ENCODE measurements at places on chromosomes 6 and 20. TPM values are rescaled to one million over a fixed set of nuclear protein-coding genes. Genes with fewer than 3 reads are reported as not detected.

The GFOD1 gene
- 8.4 TPM for total RNA-seq

DNA sequence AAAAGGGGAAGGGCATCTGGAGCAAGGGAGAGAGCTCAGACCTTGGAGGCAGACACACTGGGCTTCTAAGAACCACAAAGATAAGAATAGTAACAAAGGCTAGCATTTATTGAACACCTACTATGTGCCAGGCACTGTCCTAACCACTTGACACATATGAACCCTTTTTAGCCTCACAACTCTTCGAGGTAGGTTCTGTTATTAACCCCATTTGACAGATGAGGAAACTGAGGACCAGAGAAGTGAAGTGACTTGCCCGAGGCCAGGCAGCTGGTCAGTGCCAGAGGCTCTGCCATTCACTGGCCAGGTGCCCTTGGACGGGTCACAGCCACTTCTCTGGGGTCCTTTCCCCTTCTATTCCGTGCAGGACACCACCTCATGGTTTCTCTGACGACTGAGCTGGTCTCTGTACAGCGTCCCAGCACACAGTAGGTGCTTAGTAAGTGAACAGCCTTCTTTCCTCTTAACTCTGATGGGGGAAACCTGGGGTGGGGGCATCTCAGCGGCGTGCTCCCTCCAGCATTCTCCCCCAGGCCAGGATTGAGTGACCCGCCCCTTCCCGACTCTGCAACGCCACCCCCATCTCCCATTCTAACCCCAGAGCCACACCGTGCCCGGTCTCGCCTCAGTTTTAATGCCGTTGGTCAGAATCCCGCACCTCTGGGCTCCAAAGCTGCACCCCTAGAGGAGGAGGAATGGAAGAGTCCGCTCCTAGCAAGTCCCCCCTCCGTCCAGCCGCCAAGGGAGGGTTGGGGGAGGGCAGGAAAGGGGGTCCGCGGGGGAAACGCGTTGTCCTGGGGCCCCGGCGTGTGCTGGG, 55.7 kb downstream of the CD40 start:
- DNase-seq = no peak
- H3K27me3 ChIP-seq = peaks cover 46% of the 10 kb centered on the region
- no peak overlapping the region for H3K4me3 ChIP-seq
- no peaks in the 10 kb centered on the region for H3K4me1 ChIP-seq
- H3K36me3 ChIP-seq = no peaks in the 10 kb centered on the region

GRCh38 chr6:17998003-17998402, 10.6 kb upstream of the KIF13A start:
- H3K36me3 ChIP-seq = no peaks in the 10 kb centered on the region
- H3K27me3 ChIP-seq = peaks cover 24% of the 10 kb centered on the region
- no peak for DNase-seq
- no peak overlapping the region for H3K4me3 ChIP-seq

- no peak for DNase-seq
- H3K27ac ChIP-seq = peak overlapping the region; percentile 73
- H3K4me3 ChIP-seq = peak overlapping the region; percentile 2
- peaks cover 2% of the 10 kb centered on the region for H3K36me3 ChIP-seq
- H3K27me3 ChIP-seq = no peaks in the 10 kb centered on the region
Measured at GRCh38 chr6:53464483-53464882, 80.4 kb downstream of the GCLC start.

- peaks cover 34% of the 10 kb centered on the region for H3K27me3 ChIP-seq
- no peaks in the 10 kb centered on the region for H3K4me1 ChIP-seq
- H3K36me3 ChIP-seq = no peaks in the 10 kb centered on the region
- H3K4me3 ChIP-seq = no peak overlapping the region
Measured at GRCh38 chr20:57065646-57066045, 200.8 kb downstream of the BMP7 start.

The C20orf141 gene
- not detected for total RNA-seq

The MYB gene
- 2.8 TPM for total RNA-seq

DNA sequence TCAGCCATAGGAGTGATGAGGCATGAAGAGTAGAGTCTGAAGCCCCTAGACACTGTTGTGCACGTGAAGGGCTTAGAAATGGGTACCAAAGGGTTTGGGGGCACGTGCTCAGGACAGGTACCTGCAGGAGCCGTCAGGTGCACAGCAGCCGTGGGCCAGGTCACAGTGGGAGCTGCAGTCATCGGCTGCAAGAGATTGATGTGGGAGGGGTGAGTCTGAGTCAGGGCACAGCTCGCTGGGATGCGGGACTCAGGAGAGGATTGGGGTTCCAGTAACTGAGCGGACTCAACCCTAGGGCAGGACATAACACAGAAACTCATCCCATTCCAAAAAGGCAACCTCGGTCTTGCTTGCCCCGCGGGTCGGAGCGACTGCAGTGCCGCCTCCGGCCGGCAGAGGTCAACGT, 1.1 kb downstream of the DLK2 start:
- H3K4me3 ChIP-seq = peak overlapping the region; percentile 85
- peaks cover 16% of the 10 kb centered on the region for H3K4me1 ChIP-seq
- H3K27me3 ChIP-seq = no peaks in the 10 kb centered on the region
- DNase-seq = no peak
- H3K27ac ChIP-seq = no peak overlapping the region

DNA sequence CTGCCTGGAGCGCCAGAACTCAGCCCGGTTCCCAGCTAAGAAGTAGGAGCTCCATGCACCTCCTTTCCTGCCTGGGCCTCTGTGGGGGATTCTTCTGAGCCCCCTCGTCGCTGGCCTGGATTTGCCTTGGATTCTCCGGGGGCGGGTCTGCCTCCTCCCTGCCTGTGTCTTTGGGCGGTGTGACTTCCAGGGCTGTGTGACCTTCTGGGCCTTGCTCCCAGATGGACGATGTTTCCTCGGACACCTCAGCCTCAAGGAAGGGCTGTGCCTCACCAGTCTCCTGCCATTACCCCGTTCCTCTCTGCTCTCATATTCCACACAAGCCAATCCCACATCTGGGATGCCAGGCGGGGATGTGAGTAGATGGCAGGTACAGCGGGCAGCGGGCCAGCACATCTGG, 76.8 kb downstream of the ERMARD start:
- no peak overlapping the region for H3K27ac ChIP-seq
- no peak overlapping the region for H3K4me3 ChIP-seq
- DNase-seq = no peak
- H3K4me1 ChIP-seq = no peaks in the 10 kb centered on the region
- peaks cover 49% of the 10 kb centered on the region for H3K27me3 ChIP-seq
- H3K36me3 ChIP-seq = no peaks in the 10 kb centered on the region

DNA sequence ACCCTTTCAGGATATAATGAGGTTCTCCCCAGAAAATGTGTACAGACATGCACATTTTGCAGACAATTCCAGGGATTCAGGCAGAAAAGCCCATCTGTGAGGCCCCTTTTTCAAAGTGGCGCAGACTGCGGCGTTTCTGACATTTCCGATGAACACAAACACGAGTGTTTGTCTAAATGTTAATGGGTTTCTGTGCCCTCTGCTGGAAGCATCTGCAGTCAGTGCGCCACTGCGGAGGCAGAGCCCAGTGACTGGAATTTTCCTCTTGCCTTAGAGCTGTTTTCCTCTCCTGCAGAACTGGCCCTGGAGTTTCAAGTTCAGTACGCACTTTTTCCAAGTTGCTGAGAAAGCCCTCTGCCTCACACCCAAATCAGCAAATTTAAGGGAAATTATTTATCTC, 15.3 kb downstream of the ANKRD60 start:
- DNase-seq = no peak
- peaks cover 4% of the 10 kb centered on the region for H3K4me1 ChIP-seq
- H3K36me3 ChIP-seq = no peaks in the 10 kb centered on the region
- H3K27ac ChIP-seq = no peak overlapping the region

- no peaks in the 10 kb centered on the region for H3K36me3 ChIP-seq
- no peaks in the 10 kb centered on the region for H3K27me3 ChIP-seq
- no peak overlapping the region for H3K4me3 ChIP-seq
- H3K4me1 ChIP-seq = peaks cover 17% of the 10 kb centered on the region
- no peak for DNase-seq
- no peak overlapping the region for H3K27ac ChIP-seq
Measured at GRCh38 chr6:130969791-130970491, 93.1 kb downstream of the EPB41L2 start.

The CD109 gene
- total RNA-seq = 0.69 TPM

DNA sequence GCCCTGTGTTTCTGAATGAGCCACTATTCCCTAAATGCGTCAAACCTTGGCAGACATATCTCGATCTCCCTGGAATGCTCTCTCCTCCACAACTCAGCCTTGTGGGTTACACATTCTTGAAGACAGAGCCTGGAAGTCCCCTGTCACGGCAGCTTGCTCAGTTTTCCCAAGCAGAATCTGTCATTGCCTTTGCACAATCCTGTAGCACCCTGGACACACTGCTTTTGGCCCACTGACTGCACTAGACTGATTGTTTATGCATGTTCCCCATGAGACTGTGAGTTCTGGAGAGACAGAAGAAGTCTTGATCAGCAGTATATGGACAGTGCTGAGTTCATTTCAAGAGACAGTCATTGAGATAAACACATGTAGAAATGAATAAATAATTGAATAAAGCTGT, 406.7 kb downstream of the CD83 start:
- H3K36me3 ChIP-seq = no peaks in the 10 kb centered on the region
- peaks cover 3% of the 10 kb centered on the region for H3K4me1 ChIP-seq
- H3K27me3 ChIP-seq = no peaks in the 10 kb centered on the region

DNA sequence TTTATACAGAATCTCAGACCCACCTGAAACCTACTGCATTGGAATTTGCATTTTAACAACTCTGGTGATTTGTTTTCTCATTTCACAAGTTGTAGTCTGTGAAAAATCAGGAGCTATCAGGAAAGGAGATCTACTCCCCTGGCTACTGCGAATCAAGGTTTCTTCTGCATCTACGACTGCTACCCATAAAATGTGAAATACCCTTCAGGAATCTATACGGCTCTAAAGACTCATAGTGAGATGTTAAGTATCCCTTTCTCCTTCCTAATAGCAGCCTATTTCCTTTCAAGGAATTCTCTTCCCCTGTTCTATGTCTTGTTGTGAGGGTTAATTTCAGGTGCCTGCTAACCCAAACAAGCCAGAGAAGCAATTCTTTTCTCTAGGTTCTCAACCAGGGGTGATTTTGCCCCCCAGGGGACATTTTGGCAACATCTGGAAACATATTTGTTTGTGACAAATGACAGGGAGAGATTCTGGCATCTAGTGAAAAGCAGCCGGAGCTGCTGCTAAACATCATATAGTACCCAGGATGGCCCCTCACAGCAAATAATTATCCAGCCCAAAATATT, 26.3 kb downstream of the WFDC3 start:
- H3K27ac ChIP-seq = no peak overlapping the region
- peaks cover 6% of the 10 kb centered on the region for H3K27me3 ChIP-seq
- peaks cover 7% of the 10 kb centered on the region for H3K4me1 ChIP-seq
- no peaks in the 10 kb centered on the region for H3K36me3 ChIP-seq
- DNase-seq = no peak

GRCh38 chr20:52621401-52621800, 350.8 kb upstream of the TSHZ2 start:
- no peaks in the 10 kb centered on the region for H3K4me1 ChIP-seq
- peaks cover 2% of the 10 kb centered on the region for H3K27me3 ChIP-seq
- DNase-seq = no peak
- no peaks in the 10 kb centered on the region for H3K36me3 ChIP-seq
- no peak overlapping the region for H3K27ac ChIP-seq

DNA sequence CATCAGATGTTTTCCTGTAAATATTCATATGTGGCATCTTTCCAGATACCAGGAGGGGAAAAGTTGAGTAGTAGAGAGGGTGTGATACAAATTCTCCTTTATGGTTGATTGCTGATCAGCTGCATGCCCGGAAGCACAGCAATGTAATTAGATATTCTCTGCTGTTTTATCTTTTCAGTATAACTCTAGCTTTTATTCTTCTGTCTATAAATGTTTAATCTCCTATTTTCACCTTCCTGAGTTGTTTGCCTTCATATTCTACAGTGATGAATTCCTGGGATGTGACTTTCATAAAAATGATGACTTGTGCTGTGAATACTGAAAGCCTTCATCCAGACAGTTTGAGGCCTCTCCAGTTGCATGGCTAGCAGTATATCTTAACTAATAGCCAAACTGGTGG, 53.7 kb downstream of the SH3BGRL2 start:
- no peaks in the 10 kb centered on the region for H3K4me1 ChIP-seq
- no peaks in the 10 kb centered on the region for H3K36me3 ChIP-seq
- H3K27me3 ChIP-seq = peaks cover 3% of the 10 kb centered on the region
- no peak for DNase-seq

- H3K4me1 ChIP-seq = peaks cover 5% of the 10 kb centered on the region
- no peak overlapping the region for H3K4me3 ChIP-seq
- H3K36me3 ChIP-seq = peaks cover 28% of the 10 kb centered on the region
- no peaks in the 10 kb centered on the region for H3K27me3 ChIP-seq
- DNase-seq = peak; percentile 78
Measured at GRCh38 chr6:44151348-44152108, 7.1 kb upstream of the CAPN11 start.

The SDHAF4 gene
- 7.6 TPM for total RNA-seq

DNA sequence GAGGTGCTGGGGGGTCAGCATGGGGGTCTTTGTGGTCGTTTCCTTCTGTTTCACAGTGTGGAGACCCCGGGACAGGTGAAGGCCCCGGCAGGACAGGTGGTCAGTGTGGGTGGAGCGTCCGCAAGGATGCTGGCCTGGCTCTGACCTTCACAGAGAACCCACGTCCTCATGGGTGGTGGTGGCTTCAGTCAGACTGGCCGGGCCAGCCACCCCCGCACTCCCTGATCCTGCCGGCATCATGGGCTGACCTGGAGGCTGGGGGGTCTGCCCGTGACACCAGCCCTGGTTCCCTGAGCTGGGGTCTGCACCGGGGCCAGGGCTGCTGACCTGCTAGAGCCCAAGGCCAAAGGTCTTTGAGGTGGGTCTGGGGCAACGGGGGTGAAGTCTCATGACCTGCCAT, 41.9 kb downstream of the CDH4 start:
- DNase-seq = no peak
- H3K27ac ChIP-seq = no peak overlapping the region
- H3K27me3 ChIP-seq = no peaks in the 10 kb centered on the region

The FOXQ1 gene
- not detected for total RNA-seq

The ADGB gene
- total RNA-seq = not detected

GRCh38 chr6:80523010-80523409, 416.5 kb downstream of the BCKDHB start:
- H3K4me3 ChIP-seq = no peak overlapping the region
- no peaks in the 10 kb centered on the region for H3K27me3 ChIP-seq
- no peaks in the 10 kb centered on the region for H3K4me1 ChIP-seq
- no peak overlapping the region for H3K27ac ChIP-seq
- no peaks in the 10 kb centered on the region for H3K36me3 ChIP-seq

The PHIP gene
- 27.7 TPM for total RNA-seq

The DSP gene
- total RNA-seq = 0.02 TPM

The ANGPT4 gene
- not detected for total RNA-seq

The SERPINB6 gene
- total RNA-seq = 56.1 TPM

The SNAP25 gene
- not detected for total RNA-seq

- peaks cover 71% of the 10 kb centered on the region for H3K4me1 ChIP-seq
- peak overlapping the region; percentile 78 for H3K4me3 ChIP-seq
- no peaks in the 10 kb centered on the region for H3K36me3 ChIP-seq
- H3K27me3 ChIP-seq = no peaks in the 10 kb centered on the region
Measured at GRCh38 chr6:144334150-144334708, 49.1 kb downstream of the UTRN start.

The UNC93A gene
- not detected for total RNA-seq

All from activated B cell treated with CpG ODN at 0.5 μM for 24 hours (primary cell).